Epithelial cell of umbilical artery (primary cell): ENCODE measurements at places on chromosomes 11 and 22. TPM values are rescaled to one million over a fixed set of nuclear protein-coding genes. Genes with fewer than 3 reads are reported as not detected.

RFPL3 gene
- total RNA-seq, result not detected in 2 replicates

OR51E2 gene
- not detected in 2 replicates for total RNA-seq

NUP98 gene
- 86.4 and 91.9 TPM in 2 replicates for total RNA-seq

NLRP14 gene
- total RNA-seq, result under 0.01 and 0.15 TPM in 2 replicates

OR5P2 gene
- not detected in 2 replicates for total RNA-seq

ADAMTS15 gene
- total RNA-seq, result under 0.01 TPM in 2 replicates

ZMAT5 gene
- 19.6 and 21.4 TPM in 2 replicates for total RNA-seq

OR52H1 gene
- total RNA-seq, result not detected in 2 replicates

OR56A1 gene
- total RNA-seq, result under 0.01 TPM in 1 of 2 replicates, not detected in the other

PLA2G6 gene
- 1.9 and 9.4 TPM in 2 replicates for total RNA-seq

PTPRCAP gene
- 0.30 and 0.97 TPM in 2 replicates for total RNA-seq

RAG1 gene
- total RNA-seq, result 0.65 and 0.76 TPM in 2 replicates

CXCR5 gene
- not detected in 2 replicates for total RNA-seq

SNRPD3 gene
- 189 and 225 TPM in 2 replicates for total RNA-seq

INPP5J gene
- under 0.01 and 0.30 TPM in 2 replicates for total RNA-seq

GRM5 gene
- total RNA-seq, result under 0.01 TPM in 2 replicates

PTPN5 gene
- not detected in 2 replicates for total RNA-seq

KIAA1671 gene
- total RNA-seq, result 14.3 and 20.1 TPM in 2 replicates

PATE4 gene
- not detected in 2 replicates for total RNA-seq
